ENCODE measurements at places on chromosomes 2 and 18.

GRCh38 chr18:10852385-10853303, 296.7 kb downstream of the PIEZO2 start:
- DNase-seq, result no peak

DNA sequence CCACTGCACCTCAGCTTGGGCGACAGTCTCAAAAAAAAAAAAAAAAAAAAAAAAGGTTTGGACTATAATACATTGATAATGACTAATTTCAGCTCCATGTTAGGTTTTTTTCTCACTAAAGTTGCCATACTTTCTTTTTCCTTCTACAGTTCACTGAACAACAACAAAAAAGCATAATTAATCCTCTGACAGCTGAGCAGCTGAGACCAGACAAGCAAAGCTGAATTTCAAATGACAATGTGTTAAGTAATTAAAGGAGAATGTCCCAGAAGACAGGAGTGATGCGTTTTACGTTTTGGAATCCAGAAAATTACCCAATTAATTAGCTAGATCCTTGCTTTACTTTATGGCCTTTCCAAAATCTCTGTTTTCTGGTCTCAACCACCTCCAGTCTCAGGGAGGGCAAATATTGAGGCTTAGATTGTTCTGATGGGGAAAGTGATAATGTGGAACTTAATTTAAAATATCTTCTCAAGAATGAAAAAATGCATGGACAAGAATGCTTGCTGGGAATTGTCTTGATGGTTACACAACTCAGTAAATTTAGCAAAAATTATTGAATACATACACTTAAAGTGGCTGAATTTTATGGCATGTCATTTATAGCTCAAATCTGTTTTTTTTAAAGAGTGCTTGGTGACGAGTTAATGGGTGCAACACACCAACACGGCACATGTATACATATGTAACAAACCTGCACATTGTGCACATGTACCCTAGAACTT, 17.4 kb upstream of the RMDN2 start:
- no peak for DNase-seq

DNA sequence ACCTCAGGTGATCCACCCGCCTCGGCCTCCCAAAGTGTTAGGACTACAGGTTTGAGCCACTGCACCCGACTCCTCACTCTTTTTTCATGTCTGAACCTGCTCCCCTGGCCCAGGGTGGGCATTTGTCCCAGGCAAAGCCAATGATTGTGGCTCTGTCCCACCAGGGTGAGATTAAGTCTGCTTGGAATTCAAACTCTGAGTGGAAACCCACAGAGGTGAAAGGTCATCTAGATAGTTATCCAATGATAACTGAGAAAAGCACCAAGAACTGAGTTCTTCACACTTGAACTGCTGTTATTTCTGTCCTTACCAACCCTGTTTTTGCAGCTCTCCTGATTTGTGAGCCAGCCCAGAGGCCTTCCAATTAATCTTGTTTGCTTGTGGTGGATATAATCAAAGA, 62.4 kb upstream of the ACVR1 start:
- DNase-seq, result no peak

DNA sequence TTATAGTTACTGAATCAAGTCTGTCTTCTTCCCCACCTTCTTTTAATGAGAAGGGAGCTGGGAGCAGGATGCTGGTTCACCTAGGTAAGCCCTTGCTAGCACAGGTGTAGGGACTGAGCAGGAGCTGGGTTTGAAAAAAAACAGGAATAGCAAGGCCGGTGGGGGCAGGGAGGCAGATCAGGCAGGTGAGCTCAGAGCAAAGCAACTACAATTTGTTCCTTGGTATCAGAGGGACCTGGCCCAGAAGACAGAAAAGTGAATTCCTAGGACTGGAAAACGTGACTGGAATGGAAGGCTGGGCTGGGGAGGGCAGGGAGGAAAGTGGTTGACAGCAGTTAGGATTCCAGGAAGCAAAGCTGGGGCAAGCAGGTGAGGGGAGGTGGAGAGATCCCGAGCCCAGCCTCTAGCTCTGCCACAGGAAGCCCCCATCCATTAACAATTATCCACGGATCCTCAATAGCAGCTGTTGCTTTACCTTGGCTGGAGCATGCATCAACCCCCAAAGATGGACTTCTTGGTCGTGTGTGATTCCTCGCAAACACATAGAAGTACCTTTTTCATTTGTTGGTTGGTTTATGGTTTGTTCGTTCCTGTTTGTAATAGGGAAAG, 118.4 kb downstream of the LNPK start:
- DNase-seq, result no peak

GRCh38 chr2:43039376-43040080, 186.9 kb downstream of the ZFP36L2 start:
- no peak for DNase-seq

DNA sequence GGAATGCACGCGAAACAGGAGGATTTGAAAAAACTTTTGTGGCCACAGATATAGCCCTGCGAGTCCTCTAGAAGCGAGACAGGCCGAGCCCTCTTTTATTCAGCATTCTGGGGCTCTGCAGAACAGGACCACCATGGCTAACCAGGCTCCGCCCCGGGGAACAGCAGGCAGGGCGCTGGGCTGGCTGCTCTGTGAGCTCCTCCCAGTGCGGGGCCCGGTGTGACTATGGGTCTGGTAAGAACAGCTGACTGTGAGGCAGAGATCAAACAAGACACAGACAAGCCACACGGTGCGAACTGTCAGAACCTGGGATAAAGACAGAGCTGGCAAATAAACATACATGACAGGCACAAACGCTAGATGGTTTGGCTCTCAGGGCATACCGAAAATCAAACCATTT, 15.5 kb downstream of the PXDN start:
- no peak for DNase-seq

GRCh38 chr2:224072541-224073188, 33.6 kb upstream of the SERPINE2 start:
- no peak for DNase-seq

DNA sequence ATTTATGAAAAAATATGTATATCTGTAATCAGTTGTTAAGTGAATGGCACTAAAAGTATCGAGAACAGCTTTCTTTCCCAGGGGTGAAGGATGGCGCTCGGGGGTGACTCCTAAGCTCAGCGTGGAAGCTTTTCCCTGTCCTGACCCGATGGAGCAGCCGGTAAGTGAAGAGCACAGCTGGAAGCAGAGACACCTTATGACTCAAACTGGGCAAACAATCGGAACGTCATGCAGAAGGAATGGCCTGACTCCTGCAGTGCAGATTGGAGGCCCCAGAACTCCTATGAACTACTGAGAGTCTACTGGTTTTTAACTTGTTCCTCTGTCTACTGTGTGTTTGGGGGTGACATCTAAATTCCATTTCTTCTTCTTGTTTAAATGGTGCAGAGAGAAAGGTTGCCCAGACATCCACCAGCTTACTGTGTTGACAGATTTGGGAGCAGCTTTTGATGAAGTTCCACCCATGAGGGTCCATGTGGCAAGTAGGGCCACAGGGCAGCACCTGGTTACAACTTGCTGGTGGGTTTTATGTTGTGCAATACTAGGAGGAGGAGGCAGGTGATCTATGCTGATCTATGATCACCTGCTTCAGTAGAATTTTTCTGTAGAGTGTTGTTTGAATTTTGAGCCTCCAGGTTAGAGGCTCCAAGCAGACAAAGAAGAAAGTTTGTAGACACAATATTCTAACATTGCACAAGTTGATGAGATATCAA, 52.8 kb upstream of the TMEM182 start:
- DNase-seq, result no peak

GRCh38 chr2:34570266-34570872, 971.3 kb upstream of the FAM98A start:
- DNase-seq, result no peak

- DNase-seq, result no peak
Measured at GRCh38 chr2:26477911-26478253, at the start of gene OTOF. Gene OTOF (minus strand): TSS chr2:26478124.

GRCh38 chr18:22223254-22223964, 54.0 kb downstream of the GATA6 start:
- DNase-seq, result no peak

GRCh38 chr2:55012672-55013484, 37.4 kb downstream of the RTN4 start:
- no peak for DNase-seq

DNA sequence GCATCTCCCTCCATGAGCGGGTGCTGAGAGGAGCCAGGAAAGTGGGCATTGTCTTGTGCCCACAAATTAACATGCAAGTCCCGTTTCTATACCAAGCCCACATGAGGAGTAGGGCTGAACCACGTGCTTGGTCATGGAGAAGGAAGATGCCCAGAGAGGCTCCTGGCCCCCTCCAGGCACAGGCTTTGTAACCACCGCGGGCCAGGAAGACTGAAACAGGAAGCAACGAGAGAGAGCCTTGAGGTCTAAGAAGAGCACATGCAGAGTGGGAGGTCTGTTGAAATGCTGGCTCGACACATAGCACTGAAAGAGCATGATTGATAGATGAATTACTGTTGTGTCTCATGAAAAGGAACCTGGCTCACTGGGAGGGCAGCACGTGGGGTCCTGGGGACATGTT, 36.3 kb downstream of the VWA3B start:
- DNase-seq, result no peak

GRCh38 chr2:109001201-109001600, 12.2 kb upstream of the EDAR start:
- no peak for DNase-seq

GRCh38 chr2:200397785-200398184, 91.3 kb downstream of the SPATS2L start:
- no peak for DNase-seq

- DNase-seq, result no peak
Measured at GRCh38 chr2:235836491-235836911, 331.7 kb downstream of the GBX2 start.

DNA sequence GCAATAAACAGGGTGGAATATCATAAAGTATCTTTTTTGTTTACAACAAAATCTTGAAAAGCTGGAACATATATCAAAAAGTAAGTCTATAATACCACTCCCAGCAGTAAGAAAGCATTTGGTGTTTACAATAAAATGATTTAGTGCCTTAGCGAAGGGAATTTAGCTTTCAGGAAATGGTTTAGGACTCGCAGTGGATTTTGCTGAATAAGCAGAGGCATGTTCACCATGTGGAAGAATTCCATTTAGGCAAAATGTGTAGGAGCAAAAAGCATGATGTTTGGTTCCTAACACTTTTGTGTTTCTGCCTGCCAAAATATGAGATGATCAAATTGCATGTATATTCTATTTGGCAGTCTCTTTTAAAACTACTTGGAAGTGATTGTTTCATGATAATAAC, 163.6 kb downstream of the AGPS start:
- DNase-seq, result no peak

GRCh38 chr2:109537565-109538222, 76.1 kb downstream of the SEPTIN10 start:
- no peak for DNase-seq

GRCh38 chr2:126717928-126718327, 62.0 kb downstream of the GYPC start:
- no peak for DNase-seq

- DNase-seq, result no peak
Measured at GRCh38 chr2:197889041-197889440, 84.6 kb downstream of the PLCL1 start.

DNA sequence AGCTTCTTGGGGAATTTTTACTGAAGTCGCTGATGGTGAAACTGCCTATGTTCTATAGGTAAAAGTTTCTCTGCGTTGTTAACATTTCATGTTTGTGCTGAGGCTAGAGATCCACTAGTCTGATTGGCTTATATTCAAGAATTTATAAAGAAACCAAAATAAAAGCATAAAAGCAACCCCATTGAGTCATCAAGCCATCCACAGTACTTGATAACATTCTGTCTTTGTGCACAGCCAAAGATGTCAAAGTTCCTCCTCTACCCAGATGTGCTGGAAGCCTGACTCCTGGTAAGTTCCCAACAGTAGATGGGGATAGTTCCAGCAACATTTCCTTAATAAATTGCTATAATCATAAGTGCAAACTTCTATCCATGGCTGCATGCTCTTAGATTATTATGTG, 107.8 kb downstream of the TANC1 start:
- no peak for DNase-seq

- no peak for DNase-seq
Measured at GRCh38 chr2:98585386-98585785, 22.9 kb downstream of the COA5 start.

DNA sequence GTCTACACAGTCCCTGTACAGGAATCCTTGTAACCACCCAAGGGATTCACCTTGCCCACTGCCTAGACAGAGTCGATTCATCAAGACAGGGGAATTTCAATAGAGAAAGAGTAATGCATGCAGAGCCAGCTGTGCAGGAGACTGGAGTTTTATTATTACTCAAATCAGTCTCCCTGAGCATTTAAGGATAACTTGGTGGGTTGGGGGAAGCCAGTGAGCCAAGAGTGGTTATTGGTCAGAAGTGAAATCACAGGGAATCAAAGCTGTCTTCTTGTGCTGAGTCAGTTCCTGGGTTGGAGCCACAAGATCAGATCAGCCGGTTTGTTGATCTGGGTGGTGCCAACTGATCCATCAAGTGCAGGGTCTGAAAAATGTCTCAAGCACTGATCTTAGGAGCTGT, 17.8 kb upstream of the FAM98A start:
- DNase-seq, result no peak

DNA sequence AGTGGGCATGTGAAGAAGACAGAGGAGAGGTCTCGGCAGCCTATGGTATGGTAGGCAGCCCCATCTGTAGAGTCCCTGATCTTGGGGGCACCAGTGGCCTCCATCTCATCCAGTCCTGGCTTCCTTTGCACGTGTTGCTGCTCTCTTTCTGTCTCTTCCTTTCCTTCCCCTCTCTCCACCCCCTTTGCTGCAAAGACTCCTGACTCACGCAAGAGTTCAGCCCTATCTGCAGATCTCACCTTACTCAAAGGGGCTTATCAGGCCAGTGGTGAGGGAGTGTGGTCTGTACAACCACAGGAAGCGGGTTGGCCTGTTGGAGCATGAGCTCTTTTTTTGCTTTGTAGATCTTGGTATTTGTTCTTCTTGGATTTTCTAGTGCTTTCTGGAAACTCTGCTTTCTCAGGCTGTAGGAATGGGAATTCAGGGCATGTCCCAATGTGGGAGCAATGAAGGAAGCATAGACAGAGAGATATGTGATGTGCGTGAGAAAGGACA, 14.6 kb upstream of the NT5DC4 start:
- DNase-seq, result no peak

GRCh38 chr2:487186-488079, 189.8 kb downstream of the TMEM18 start:
- DNase-seq, result no peak

DNA sequence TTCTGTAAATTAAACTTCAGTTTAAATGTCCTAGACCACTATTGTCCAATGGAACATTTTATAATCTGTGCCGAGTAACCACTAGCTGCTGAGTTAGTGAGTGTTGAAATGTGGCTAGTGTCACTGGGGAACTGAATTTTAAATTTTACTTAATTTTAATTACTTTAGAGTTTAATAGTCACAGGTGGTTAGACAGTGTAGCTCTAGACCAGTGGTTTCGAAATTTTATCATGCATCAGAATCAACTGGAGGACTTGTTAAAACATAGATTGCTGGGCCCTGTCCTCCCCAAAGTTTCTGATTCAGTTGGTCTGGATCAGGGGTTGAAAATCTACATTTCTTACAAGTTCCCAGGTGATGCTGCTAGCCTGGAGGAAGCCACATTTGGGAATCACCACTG, 110.4 kb downstream of the FMNL2 start:
- DNase-seq, result no peak

DNA sequence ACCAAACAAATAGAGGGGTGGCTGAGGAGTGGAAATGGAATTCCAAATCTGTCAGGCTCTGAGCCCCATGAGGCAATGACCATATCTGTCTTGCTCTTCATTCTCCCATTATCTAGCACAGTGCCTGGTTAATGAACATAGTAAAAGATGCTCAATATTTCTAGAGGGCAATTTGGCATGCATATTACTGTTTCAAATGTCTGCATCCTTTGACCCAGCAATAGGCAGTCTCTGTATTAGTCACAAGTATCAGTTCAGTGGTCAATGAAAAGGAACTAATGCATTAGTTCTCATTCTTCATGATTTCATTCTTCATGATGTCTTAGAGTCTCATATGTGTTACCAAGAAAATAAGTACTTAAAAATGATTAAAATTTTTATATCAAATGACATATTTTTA, 28.4 kb upstream of the MALL start:
- no peak for DNase-seq
